ENCODE measurements at places on chromosomes 3 and 15.

DNA sequence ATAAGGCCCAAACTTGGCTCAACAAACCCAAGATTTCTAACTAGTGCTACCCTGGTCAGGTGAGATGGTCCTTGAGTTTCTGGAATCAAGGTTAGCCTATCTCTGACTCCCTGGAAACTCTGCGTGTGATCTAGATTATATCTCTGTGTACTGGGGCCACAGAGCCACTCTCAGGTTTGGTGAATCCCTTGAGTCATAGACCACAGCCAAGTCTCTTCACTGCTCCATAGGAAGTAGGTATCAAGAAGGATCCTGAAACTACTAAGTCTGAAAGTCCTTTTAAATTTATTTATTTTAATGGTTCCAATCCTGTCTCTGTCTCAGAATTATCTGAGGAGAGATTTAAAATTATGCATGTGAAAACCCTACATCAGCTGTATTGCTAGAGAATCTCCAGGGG, 99.1 kb downstream of the TUSC7 start:
- no peak for DNase-seq

DNA sequence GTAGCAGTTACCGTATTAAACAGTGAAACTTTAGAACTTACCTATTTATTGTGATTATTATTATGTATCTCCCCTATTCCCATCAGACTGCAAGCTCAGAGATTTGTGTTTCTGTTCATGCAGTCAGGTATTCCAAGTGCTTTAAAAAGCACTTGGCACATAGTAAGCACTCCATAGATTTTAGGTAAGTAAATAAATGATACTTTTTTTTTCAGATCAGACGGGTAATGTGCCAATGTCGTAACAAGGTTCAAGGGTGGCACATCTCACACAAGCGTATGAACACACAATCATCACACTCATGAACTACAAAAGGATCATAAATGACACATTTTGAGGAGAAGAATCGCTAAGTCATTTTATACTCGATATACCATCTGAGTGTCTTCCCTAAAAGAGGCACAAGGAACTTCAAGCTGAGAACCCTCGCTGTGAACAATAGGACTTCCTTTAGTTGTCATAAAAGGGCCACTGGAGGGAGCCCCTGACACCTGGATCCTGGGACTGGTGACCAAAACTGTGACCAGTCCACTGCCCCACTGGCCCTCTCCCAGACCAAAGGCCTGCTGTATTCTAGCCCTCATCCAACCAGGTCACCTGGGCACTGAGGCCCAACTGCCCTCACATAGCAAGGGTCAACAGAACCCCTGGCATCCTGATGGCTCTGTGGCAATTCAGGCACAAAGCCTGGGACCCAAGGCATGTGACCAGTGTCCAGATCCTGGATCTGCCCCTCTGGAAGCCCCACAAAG, 32.1 kb downstream of the KIF9 start:
- no peak for DNase-seq

DNA sequence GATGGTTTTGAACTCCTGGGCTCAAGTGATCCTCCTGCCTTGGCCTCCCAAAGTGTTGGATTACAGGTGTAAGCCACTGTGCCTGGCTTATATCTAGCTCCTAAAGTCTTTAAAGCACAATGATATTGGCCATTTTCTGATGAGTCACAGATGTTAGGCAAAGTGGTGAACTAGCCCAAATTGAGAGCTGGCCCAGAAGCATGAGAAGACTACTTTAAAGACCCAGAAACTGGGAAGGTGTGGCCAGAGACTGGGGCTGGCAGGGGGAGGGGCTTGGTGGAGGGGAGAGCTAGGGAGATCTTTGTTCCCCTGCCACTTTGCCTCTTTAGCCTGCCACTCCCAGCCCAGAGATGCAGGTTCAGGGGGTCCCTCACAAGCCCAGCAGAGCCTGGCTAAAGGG, 21.6 kb downstream of the CHRNA3 start:
- DNase-seq, result no peak

GRCh38 chr3:21944251-21944650, 193.2 kb upstream of the ZNF385D start:
- DNase-seq, result no peak
